Activated CD8-positive, alpha-beta T cell treated with anti-CD3 and anti-CD28 coated beads, Interleukin-2, amount 10 ng/mL, durations not matched to agents 7 days and 5 days (primary cell): ENCODE measurements at places on chromosomes 2 and 18. TPM values are rescaled to one million over a fixed set of nuclear protein-coding genes. Genes with fewer than 3 reads are reported as not detected.

DNA sequence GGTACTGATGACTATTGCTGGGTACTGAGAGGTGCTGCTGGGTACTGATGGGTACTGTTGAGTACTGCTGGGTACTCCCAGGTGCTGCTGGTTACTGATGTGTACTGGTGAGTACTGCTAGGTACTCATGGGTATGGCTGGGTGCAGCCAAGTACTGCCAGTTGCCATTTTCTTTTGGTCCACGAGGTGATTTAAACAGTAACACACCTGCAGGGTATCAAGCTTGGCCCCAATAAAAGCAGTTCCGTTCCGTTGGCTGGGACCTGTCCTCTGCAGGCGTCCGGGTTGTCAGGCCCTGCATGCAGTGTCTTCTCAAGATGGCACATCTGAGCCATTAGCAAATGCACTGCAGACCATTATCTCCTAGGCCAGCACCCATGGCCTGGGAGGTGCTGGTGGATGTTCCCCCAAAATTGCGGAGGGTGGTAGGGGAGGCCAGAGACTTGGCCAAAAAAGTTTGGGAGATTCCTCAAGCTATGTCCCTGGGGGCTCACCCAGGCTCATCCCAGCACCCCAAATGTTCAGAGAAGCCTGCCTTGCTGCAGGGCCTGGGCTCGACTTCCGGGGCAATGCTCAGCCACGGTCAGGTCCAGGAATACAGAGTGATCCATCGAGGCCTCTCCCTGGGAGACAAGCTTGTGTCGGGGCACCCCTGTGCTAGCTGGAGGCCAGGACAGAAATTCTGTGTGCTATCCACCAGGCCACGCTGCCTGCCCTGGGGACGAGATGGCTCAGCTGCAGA is 165.2 kb downstream of the TWIST2 start:
- no peaks in the 10 kb centered on the region for H3K4me1 ChIP-seq
- H3K27me3 ChIP-seq = no peaks in the 10 kb centered on the region
- no peak for DNase-seq
- no peaks in the 10 kb centered on the region for H3K36me3 ChIP-seq
- no peak overlapping the region for H3K27ac ChIP-seq
- no peak overlapping the region for H3K4me3 ChIP-seq

DNA sequence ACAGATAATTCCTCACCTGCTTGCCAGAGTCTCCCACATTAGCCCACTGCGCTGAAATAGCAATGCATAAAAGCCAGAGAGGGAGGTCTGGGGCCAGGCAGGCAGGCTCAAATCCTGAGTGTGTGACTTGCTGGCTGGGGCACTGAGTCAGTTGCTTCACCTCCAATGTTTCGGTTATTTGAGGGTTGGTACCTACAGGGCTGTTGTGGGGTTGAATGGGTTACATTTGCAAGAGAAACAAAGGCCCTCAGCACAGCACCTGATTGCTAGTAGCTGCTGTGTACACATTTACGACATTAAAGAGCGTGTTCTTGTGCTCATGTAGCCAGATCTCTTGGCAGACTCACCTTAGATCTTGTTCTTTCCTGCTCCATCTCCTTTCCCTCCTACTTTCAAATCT is 34.1 kb upstream of the FAM110C start:
- H3K36me3 ChIP-seq = no peaks in the 10 kb centered on the region
- H3K4me3 ChIP-seq = no peak overlapping the region
- no peak for DNase-seq
- H3K27me3 ChIP-seq = peaks cover 10% of the 10 kb centered on the region

DNA sequence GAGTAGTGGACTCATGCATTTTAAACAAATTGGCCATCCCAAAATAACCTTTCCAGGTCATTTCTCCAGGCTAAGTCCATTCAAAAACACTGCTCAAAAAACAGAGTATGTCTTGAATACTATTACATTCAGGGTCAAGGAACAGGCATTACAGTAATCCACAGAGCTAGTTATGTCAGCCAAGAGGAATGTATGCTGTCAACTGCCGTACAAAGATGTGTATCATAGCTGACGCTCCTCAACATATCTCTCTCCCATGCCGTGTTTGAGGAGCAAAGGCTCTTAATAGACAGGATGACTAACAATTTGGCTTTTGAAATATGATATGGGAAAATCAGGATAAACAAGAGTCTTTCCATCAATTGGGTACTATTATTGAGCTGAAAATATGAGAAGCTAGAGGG is 68.8 kb upstream of the KCTD1 start:
- H3K4me1 ChIP-seq = peaks cover 1% of the 10 kb centered on the region
- no peak for DNase-seq
- no peak overlapping the region for H3K27ac ChIP-seq
- H3K4me3 ChIP-seq = no peak overlapping the region
- H3K36me3 ChIP-seq = no peaks in the 10 kb centered on the region

GRCh38 chr18:60698901-60699300 is 326.3 kb upstream of the MC4R start:
- H3K27ac ChIP-seq = no peak overlapping the region
- H3K27me3 ChIP-seq = no peaks in the 10 kb centered on the region
- no peak overlapping the region for H3K4me3 ChIP-seq
- H3K4me1 ChIP-seq = no peaks in the 10 kb centered on the region
- no peaks in the 10 kb centered on the region for H3K36me3 ChIP-seq
- no peak for DNase-seq

GRCh38 chr2:96876269-96877041 is 6.6 kb upstream of the SEMA4C start:
- H3K36me3 ChIP-seq = no peaks in the 10 kb centered on the region
- H3K27me3 ChIP-seq = no peaks in the 10 kb centered on the region
- peaks cover 20% of the 10 kb centered on the region for H3K4me1 ChIP-seq
- no peak overlapping the region for H3K27ac ChIP-seq
- no peak overlapping the region for H3K4me3 ChIP-seq

The C2orf42 gene
- total RNA-seq = 29.4 TPM

The SPATA3 gene
- total RNA-seq = 0.29 TPM
